ENCODE measurements at places on chromosomes 3 and 15.

DNA sequence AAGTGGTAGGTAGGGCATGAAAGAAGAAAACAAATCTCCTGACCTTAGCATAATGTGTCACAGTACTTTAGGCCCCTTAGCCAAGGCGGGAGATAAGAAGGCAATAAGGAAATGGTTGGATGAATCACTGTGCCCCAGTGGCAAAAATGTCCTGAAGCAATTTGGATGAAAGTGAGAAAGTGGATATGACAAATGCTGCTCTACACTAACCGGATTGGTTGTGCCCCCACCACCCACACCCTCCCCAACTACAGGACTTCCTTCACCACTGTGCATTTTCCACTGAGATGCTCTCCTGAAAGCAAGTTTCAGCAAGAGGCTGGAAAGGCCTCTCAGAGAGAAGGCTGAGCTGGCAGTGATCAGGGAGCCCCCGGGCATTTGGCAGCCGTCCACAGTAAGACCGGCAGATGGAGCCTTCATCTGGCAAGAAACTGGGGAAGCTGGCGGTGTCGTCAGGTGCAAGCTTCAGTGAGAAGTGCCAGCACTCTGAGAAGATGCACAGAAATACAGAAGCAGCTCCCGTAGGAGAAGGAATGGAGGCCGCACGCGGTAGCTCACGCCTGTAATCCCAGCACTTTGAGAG is 63.8 kb downstream of the ATP1B3 start:
- DNase-seq, result no peak

GRCh38 chr15:53447053-53447574 is 312.3 kb downstream of the WDR72 start:
- DNase-seq, result no peak

DNA sequence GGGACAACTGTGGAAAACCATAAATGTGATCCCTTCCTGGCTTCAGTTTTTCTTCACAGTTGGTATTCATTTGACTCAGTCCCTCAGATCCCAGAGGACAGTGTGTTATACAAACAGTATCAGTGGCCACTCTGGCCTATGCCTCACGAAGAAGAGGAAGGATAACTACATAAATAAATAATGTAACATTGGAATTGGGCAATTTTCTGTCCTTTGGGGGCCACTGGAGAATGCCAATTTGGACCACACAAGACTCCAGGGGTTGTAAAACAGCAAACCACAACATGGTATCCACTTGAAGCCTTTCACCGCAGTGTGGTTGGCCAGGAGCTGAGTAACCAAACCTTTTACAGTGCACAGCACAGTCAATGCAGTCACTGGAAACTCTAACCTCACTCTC is 1077.0 kb downstream of the ROBO2 start:
- no peak for DNase-seq

GRCh38 chr3:11944052-11944673 is 60.0 kb upstream of the SYN2 start:
- DNase-seq, result no peak

GRCh38 chr3:94311651-94312050 is 248.8 kb downstream of the NSUN3 start:
- DNase-seq, result no peak

- no peak for DNase-seq
Observed at GRCh38 chr15:67189326-67190051, 65.0 kb downstream of the AAGAB start.

- DNase-seq, result no peak
Observed at GRCh38 chr15:91067036-91067435, 33.0 kb upstream of the SV2B start.

- DNase-seq, result no peak
Observed at GRCh38 chr3:22729981-22730380, 473.1 kb upstream of the UBE2E2 start.

DNA sequence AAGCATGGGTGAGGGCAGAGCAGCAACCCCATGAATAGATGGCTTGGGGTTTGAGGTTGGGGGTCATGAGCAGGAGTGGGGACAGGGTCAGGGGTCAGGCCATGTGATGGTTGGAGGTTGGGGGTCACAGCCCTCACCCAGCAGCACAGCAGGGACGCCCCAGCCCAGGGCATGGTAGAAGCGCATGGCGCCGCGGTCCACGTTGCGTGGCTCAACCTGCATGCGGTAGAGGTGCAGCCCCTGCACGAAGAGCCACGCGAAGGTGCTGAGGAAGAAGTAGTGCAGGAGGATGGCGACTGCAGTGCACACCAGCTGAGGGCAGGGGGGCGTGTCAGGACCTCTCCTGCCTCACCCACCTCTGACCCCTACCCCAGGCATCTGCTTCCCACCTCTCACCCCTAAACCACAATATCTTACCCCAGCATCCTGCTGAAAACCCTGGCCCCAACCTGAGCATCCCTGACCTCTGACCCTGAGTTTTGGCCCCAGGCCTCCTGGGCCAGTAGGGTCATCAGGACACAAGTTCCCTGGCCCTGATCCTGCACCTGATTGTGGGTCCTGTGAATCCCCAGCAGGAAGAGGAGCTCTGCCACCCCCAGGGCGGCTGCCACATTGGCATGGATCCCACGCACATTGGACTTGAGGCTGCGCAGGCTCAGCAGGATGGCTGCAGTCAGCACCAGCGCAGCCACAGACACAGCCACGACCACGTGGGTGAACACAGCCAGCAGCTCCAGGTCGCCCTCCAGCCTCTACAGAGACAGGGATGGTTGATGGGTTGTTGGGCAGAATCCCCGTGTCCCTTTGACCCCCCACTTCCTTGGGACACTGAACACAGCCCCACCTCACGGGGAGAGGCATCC is 9.9 kb upstream of the SLC26A6 start:
- no peak for DNase-seq

GRCh38 chr15:56871867-56872266 is 46.6 kb upstream of the TCF12 start:
- no peak for DNase-seq

DNA sequence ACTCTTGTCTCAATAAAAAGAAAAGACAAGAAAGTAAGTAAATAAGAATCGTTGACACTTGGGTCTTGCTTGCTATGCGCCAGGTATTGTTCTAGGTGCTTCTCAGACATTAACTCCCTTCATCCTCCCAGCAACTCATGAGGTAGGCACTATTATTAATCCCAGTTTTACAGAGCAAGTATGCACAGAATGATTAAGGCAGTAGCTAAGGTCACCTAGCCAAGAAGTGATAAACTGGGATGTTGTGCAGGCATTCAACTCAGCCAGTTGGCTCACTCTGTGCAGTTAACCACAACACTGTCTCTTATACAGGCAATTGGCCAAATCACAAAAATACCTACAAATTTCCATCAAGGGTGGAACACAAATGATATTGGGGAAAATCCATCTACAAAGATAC is 1.7 kb upstream of the C3orf33 start:
- no peak for DNase-seq

- DNase-seq, result no peak
Observed at GRCh38 chr15:79427781-79428598, 4.1 kb upstream of the MINAR1 start.

DNA sequence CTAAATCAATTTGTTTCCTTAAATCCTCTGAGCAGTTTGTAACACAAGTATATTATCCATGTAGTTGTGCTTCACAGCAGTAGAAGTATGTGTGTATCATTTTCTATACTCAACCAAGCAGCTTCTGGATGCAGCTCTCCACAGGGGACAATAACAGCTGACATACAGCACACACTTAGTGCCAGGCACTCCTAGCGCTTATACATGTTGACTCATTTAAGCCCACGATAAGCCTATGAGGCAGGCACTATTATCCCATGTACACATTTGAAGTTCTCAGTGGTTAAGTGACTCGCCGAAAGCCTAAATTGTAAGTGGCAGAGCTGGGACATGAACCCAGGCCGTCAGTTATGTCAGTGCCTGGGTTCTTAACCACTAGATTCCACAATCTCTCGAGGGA is 20.3 kb upstream of the LPP start:
- DNase-seq, result no peak

GRCh38 chr3:122091602-122092295 is 36.6 kb downstream of the CD86 start:
- no peak for DNase-seq

- no peak for DNase-seq
Observed at GRCh38 chr15:65912235-65912634, 42.9 kb downstream of the RAB11A start.

DNA sequence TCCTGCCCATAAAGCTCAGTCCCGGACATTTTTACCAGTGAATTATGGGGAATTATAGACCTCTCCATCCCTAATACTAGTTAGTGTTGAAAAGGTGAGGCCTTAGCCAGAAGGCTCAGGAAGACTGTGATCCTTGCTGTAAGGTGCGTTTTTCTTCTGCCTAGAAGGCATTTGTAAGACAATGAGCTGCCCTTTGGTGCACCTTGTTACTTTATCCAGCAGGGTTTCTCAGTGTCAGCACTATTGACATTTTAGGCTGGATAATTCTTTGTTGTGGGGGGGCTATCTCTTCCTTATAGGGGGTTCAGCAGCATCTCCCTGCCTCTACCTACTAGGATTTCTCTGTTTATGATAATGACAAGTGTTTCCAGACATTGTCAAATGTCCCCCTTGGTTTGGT is 108.1 kb upstream of the ABHD17C start:
- DNase-seq, result no peak

DNA sequence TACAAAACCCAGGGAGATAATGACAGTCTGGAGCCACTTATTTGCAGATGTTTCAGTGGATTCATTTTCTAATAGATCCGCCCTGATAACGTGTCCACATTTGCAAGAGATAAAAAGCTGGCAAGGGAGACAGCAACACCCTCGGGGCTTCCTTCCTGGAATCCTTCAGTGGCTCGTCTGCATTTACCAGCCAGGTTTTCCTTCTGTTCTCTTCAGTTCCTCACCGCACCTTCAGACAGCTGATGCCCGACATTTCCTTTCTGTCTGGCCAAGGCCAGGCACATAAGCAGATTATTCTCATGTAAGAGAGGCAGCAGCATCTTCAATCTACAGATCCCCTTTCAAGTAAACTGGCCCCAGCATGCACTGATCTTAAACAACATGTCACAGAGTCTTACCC is 56.2 kb upstream of the SPATA12 start:
- DNase-seq, result no peak

DNA sequence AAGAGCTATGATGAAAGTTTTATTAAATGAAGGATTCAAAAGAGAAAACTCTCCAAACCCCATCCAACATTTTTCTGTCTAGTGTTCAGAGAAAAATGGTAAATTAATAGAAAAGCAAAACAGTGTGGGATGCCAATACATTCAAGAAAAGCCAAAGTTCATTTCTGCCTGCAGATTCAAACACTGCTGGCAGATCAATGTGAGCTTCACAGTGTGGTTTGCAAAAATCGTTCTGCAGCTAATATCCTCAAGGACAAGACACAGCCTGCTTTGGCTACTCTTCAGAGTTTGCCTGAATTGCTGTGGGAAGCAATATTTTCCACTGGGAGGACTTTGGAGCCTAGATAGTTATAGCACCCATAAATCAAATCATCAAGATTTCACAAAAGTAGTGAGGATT is 619.9 kb upstream of the SUCLG2 start:
- no peak for DNase-seq

GRCh38 chr15:40133544-40133943 is 24.9 kb upstream of the BMF start:
- DNase-seq, result no peak
